Calu3 (cell line): ENCODE measurements at places on chromosomes 7 and 10.
A peak's percentile ranks its signal among the peaks of the same experiment; 100 is the strongest.

DNA sequence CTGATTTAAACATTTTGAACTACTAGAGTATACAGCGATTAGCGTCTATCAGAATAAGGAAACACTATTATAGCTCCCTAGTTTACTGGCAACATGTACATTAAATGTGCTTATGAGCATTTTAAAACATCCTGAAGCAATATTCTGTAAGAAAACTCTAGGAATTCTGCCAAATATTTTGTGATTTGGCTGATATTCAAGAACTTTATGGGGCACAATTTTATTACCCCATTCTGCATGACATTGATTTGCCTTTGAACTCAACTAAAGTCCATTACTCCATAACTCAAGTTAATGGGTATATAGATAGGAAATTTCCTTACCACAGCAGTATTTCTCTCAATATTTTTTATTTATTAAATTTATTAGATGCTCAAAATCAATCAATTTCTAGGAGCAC, 369.9 kb upstream of the KCND2 start:
- DNase-seq, result no peak

DNA sequence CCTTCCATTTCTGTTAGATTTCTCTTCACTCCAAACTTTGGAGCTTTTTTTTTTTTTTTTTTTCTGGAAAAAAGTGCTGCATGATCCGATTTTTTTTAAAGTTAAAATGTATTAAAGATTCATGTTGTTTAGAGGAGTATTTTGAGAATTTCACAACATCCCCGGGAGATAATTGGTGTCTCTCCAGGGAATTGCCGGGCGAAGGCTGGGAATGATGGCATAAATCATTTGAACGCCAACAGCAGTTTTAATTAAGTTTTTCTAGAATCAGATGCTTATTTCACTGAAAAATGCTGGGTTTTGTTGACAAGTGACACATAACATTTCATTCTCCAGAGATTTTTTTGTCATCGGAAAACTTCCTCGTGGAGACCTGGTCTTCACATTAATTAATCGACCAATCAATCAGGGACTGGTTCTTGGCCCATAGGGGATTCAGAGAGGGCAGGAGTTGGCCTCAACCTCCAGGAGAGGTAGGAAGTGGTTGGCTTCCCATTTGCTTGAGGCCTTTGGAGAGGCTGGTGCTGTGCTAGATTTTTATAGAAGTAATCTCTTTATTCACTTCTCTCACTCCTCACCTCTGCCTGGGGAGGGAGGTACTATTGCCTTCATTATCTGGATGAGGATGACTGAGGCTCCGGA, 439.4 kb downstream of the TYW1 start:
- DNase-seq, result no peak

GRCh38 chr10:361203-362081, 226.2 kb downstream of the ZMYND11 start:
- no peak for DNase-seq

DNA sequence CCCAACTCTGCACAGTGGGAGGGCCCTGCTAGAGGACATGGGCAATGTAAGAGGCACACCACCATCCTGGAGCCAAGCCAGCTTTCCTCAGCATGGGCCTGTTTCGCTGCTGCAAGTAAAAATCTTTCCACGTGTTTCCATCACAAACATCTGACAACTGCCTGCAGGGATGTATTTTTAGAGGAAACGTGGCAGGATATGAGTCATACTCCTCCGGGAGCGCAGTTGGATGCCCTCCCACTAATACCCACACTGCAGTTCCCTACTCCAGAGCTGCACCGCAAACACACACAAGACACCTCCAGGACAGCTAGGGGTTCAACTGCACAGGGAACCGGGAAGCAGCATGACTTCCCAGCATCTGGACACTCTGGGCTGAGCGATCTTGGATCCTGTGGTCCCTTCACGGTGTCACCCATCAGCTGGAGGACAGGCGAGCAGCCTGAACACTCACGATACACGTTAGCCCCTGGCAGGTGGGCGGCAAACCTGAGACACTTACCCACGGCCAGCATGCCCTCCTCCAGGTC, 26.1 kb downstream of the PLAC9 start:
- DNase-seq, result peak; percentile 83

DNA sequence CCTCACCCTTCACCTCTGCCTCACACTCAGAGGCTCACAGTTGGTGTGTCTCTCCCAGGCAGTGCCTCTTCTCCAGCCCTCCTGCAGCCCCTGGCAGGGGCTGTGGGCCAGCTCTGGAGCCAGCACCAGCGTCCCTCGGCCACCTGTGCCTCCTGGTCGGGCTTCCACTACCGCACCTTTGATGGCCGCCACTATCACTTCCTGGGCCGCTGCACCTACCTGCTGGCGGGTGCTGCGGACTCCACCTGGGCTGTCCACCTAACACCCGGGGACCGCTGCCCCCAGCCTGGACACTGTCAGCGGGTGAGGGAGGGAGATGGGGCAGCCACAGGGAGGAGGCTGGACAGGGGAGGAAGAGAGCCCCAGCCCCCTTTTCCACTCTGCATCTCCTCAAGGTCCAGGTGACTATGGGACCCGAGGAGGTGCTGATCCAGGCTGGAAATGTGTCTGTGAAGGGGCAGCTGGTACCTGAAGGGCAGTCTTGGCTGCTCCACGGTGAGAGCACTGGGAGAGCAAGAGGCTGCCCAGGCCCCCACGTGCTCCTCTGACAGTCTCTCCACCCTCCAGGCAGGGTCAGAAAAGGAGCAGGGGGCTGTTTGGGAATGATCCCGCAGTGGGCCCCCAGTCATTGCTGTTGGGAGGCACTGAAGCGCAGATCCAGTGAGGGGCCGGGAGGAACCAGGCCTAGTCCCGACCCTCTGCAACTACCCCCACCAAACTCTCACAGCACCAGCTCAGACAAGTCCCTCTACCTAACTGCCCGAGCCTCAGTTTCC, 4.4 kb upstream of the ZNF467 start:
- no peak for DNase-seq

DNA sequence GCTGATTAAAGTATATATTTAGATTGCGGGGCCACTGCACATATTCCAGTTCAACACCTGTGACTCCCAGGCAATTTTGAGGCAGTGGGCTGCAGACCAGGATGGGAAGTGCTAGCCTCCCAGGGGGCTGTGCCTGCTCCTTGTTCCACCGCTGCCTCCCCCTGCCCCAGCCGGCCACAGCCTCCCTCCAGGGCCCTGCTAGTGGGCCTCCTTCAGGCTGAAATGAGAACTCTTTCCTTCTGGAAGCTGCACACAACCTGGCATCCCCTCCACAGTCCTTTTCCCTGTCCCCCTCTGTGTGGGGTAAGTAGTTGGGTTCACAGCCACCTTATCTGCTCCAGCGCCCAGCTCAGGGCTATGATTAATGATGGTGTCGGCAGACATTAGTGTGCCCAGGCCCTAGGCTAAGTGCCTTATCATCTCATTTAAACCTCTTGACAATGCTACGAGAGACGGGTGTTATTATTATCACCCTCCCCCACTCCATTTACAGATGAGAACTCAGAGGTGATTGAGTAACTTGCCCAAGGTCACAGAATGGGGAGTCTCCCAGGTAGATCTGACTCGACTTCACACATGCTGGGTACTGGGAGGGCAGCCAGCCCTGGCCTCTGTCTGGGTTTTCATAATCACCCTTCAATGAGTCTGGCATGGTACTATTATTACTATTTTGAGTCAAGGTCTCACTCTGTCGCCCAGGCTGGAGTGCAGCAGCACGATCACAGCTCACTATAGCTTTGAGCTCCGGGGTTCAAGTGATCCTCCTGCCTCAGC, 10.8 kb upstream of the SFRP5 start:
- DNase-seq, result no peak

GRCh38 chr7:81672872-81673271, 97.0 kb downstream of the HGF start:
- no peak for DNase-seq
